ENCODE measurements at places on chromosomes 6 and 20. TPM values are rescaled to one million over a fixed set of nuclear protein-coding genes. Genes with fewer than 3 reads are reported as not detected.

Gene MYH7B
- 0.36 TPM for total RNA-seq

Gene AMD1
- 63.0 TPM for total RNA-seq

Gene COL12A1
- total RNA-seq: 1,393 TPM

DNA sequence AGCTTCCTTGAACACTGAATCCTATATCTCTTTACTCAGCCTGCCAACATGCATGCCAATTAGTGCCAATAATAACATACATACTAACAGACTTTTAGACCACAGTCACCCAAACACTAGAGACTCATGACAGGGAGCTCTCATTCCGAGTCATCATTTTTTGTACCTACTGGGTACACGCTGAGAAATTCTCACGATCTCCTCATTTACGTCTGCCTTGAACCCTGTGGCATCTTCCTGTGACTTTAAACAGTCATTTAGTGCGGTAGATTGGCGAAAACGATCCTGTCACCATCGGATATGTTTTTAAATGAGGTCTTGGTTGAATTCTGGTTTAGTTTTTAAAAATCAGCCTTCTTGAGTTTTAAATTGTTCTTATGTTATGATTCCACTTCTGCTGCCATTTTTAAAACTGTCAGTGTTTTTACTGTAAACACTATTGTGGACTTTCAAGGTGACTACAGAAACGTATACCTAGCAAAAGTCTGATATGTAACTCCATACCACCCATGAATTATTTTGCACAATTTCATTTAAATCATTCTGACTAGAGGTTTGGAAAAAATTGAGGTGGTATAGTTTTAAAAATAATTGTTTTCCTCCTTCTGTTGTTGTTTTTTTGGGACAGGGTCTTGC, 275.4 kb downstream of the TSHZ2 start:
- H3K27me3 ChIP-seq: no peaks in the 10 kb centered on the region
- no peaks in the 10 kb centered on the region for H3K4me1 ChIP-seq
- no peak overlapping the region for H3K27ac ChIP-seq

DNA sequence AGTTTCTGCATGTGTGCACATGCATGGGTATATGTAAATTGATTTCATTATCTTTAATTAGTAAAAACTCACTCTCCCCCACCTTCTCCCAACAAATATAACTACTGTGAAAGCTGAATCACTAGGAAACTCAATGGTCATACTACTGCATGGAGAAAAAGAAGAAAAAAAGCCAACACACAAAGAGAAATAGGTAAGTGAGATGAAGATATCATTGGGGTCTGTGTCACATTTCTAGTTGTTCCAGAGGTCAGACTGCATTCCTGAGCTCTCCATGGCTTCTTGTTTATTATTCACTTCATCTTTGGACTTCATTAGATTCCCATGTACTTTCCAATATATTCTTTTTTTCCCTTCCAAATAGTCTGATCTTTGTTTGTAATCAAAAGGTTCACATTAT, 98.2 kb downstream of the PTPRK start:
- H3K4me3 ChIP-seq: no peak overlapping the region
- H3K36me3 ChIP-seq: no peaks in the 10 kb centered on the region
- DNase-seq: no peak

DNA sequence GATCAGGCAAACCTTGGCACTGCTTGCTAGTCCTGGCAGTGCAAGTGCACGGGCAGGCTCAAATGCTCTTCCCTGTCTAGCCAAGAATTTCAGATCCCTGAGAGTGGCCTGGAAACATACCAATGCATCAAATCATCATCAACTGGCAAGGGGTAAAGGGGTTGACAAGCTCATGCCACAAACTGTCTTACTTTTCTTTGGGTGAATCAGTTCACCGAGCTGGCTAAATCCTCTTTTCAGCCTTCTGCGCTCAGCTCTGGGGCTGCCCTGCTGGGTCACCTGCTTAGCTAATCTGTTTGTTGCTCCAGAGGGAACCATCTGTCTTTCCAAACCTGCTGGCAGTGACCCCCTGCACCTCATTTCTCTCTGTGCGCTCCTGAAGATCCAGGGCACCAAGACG, 59.5 kb downstream of the LYRM4 start:
- peak overlapping the region; percentile 13 for H3K27ac ChIP-seq
- DNase-seq: no peak
- no peak overlapping the region for H3K4me3 ChIP-seq
- H3K27me3 ChIP-seq: no peaks in the 10 kb centered on the region
- no peaks in the 10 kb centered on the region for H3K36me3 ChIP-seq

DNA sequence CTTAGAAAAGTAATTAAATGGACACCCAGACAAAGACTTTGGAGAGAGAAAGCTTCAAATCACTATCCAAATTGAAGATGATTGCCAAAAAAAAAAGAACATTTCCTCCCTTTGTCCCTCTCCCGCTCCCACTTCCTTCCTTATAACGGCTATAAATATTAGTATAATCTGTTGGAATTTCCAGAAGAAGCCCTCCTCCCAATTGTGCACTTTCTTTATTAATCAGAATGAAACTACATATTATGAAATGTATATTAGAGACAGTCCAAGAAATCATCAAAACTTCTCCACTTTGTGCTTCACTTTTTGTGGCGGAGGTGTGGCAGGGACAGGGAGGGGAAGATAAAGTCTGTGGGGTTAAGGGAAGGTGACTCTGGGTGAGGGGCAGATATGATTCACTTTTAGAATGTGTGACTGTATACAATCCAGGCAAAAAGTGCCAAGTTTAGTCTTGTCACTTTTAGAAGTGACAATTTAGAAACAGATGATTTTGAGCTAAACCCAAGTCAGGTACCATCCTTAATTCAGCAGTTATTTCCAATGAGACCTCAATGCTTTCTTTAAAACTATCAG, 195.0 kb upstream of the MARCKS start:
- DNase-seq: peak; percentile 30
- H3K27ac ChIP-seq: no peak overlapping the region
- H3K4me1 ChIP-seq: no peaks in the 10 kb centered on the region
- H3K27me3 ChIP-seq: no peaks in the 10 kb centered on the region
- no peaks in the 10 kb centered on the region for H3K36me3 ChIP-seq
- no peak overlapping the region for H3K4me3 ChIP-seq

- DNase-seq: peak; percentile 89
- no peaks in the 10 kb centered on the region for H3K36me3 ChIP-seq
- peaks cover 4% of the 10 kb centered on the region for H3K4me1 ChIP-seq
- H3K4me3 ChIP-seq: peak overlapping the region; percentile 75
- H3K27ac ChIP-seq: no peak overlapping the region
- no peaks in the 10 kb centered on the region for H3K27me3 ChIP-seq
These were observed 1.4 kb downstream of the GFOD1 start for GRCh38 chr6:13485923-13486562.
